Activated T-helper 1 cell treated with Interleukin-2 at 50 U/mL for 16 hours (primary cell): ENCODE measurements at places on chromosomes 11 and 22.
A peak's percentile ranks its signal among the peaks of the same experiment; 100 is the strongest.

GRCh38 chr11:90349731-90350130 lies 126.9 kb upstream of the CHORDC1 start:
- no peak for DNase-seq

GRCh38 chr11:128949791-128950454 lies 7.3 kb upstream of the TP53AIP1 start:
- DNase-seq, result no peak

DNA sequence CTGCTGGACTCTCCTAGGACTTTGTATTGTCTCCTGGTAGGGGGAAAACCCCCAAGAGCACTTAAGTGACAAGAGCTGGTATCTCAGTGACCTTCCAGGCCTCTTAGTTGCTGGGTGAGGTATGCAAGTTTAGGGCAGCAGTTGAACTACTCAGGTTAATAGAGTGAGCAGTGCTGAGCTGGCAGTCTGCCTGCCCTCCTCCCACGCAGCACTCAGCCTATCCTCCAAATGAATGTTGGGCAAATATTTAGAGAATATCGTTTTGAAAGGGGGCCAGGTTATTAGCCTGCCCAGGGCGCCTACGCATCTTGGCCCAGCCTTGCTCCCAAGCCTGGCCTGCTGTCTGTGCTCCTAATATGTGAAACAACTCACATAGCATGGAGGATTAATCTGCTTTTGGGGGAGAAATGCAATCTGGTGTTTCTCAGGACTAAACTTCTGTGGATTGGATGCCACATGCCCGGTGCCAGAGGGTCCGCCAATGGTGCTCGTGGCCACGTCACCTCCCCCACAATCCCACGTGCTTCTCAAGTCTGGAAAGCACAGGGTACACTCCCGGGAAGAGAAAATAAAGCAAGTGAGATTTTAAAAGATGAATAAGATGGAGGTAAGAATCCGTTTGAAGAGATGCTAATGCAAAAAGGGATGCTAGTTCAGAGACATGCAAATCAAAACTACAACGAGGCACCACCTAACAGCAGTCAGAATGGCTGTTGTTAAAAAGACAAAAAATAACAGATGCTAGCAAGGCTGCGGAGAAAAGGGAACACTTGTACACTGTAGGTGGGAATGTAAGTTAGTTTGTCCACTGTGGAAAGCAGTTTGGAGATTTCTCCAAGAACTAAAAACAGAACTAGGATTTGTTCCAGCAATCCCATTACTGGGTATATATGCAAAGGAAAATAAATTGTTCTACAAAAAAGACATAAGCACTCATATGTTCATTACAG lies 67.7 kb downstream of the SPON1 start:
- DNase-seq, result no peak

DNA sequence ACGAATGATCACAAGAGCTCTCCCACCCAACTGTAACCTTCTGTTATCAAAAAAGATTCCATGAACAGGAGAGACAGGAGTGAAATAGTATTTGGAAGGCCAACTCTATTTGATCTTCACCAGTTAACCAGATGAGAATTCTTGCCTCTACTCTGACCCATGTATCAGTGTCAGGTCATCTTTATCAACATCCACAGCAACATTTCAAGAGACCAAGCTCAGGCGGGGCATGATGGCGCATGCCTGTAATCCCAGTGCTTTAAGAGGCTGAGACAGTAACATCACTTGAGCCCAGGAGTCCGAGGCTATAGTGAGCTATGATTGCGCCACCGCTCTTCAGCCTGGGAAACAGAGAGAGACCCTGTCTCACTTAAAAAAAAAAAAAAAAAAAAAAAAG lies 62.3 kb downstream of the GAB2 start:
- DNase-seq, result no peak

DNA sequence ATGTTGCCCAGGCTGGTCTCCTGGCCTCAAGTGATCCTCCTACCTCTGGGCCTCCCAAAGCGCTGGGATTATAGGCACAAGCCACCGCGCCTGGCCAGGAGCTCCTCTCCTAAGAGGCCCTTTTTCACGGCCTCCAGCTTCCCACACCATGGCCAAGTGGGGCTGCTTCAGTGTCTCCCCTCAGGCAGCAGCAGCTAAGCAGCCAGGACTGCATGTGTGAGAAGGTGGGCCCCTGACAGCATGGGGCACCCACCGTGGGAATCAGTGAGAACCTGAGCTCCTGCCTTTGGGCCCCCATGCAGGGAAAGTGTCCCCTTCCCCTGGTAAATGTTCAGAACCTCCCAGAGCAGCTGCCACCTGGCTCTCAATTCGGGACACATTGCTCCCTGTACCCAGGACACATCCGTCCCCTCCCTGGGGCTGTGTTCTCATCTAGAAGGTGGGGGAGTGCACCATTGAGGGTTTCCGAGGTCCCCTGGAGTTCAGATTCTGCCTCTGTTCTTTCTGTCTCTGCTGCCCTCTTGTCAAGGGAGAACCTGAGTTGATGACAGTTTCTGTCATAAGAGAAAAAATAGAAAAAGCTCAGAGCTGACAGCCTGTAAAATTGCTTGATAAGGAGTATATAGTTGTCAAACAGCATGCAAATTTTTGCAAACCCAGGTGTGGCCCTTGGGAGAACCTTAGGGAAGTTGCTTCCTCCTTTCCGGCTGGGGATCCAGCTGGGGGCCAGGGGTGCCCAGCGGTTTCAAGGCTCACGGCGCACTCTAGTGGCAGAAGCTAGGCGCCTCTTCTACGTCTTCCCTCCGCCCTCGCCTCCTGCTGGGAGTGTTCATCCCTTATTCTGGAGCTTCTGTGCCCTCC lies 29.7 kb downstream of the FAM83F start:
- DNase-seq, result peak; percentile 43

DNA sequence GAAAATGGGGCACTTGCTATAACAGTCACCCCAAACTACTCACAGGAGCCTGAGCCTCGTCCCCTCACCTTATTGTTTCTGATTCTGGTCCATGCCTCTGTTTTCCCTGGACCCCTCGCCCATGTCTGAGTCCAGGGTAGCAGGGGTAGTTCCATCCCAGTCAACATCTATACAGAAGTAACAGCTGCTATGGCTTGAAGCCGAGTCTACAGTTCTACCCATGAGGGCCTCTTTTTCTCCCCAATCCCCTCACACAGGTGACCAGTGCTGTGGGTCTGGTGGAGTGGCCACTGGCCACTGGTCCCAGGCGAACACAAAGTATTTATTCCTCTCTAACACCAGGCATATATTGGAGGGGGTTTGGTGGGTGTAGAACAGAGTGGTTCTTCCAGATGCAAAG lies 116.4 kb downstream of the ZNF280B start:
- DNase-seq, result no peak

- no peak for DNase-seq
These were observed 12.2 kb upstream of the DCHS1 start for GRCh38 chr11:6667733-6668374.

DNA sequence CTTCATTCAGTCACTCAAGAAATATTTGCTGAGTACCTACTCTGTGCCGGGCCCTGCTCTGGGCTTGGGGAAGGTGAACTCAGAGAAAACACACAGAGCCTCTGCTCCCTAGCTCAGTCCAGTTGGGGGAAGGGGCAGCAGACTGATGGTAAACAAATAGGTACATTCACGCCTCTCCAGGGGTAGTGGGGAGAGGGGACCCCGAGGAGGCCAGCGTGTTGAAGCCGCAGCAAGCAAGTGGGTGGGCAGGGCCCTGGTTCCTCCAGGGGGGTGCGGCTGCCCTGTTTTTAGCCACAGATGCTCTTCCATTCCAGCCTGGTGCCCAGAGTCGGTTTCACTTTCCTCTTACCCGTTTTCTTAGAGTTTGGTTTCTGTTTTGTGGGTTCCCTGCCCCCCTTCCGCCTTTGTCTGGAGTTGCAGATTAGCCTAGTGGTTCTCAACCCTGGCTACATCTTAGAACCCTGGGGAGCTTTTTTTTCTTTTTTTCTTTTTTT lies 8.7 kb downstream of the DRAP1 start:
- DNase-seq, result peak; percentile 59

GRCh38 chr22:30186510-30186909 lies 60.0 kb downstream of the LIF start:
- no peak for DNase-seq

GRCh38 chr22:46661221-46661851 lies 41.1 kb downstream of the GRAMD4 start:
- peak; percentile 27 for DNase-seq

- DNase-seq, result no peak
These were observed 9.5 kb downstream of the SLC16A8 start for GRCh38 chr22:38074181-38075104.

DNA sequence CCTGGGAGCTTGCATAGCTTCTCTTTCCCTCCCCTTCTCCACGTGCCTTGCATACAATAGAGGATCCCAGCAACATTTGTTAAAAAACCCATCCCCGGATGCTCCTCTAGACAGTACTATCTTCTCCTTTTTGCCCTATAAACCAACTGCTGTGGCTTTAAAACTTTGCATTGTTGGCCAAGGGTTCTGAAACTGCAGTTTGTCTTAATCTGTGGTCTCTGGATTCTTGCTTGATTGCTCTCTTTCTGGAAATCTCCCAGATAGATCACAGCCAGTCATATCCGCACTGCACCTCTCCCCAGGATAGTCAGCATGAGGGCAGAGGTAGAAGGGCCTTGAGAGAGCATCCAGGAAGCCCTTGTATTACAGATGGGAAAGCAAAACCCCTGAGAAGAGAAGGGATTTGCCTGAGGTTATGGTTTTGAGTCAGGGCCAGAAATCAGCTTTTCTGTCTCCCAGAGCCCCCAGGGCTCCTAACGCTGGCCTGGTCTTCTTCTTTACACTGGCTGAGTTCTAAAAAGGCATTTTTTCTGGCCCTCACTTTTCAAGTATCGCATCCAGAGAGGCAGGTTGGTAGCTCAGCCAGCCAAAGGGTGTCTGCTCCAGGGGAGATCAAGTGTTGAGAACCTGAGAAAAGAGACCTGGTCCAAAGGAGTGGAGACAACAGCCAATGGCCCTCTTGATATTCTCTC lies 70.6 kb downstream of the ADM start:
- no peak for DNase-seq

DNA sequence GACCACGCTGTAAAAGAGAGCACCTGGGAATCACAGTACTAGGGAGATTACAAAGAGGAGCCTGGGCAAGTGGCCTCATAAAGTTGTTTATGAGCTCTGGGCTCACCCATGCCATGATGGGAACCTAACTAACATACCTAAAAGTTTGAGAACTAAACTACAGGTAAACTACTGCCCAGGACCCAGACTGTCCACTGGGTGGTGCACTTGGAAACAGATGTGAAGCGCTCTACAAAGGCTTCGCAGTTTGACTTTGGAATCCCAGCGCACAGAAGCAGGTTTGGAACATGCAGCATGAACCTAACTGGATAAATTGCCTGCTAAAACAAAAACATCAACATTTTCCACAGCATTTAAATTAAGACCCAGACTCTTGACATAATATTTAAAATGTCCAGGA lies 418.6 kb downstream of the FAM181B start:
- DNase-seq, result no peak

- DNase-seq, result peak; percentile 50
These were observed 37.7 kb upstream of the GNB1L start for GRCh38 chr22:19892257-19892879.

GRCh38 chr11:69582756-69583467 lies 58.0 kb upstream of the CCND1 start:
- no peak for DNase-seq

- DNase-seq, result no peak
These were observed 60.5 kb downstream of the NAT10 start for GRCh38 chr11:34165786-34166555.

- DNase-seq, result no peak
These were observed 143.4 kb downstream of the CRYBB2 start for GRCh38 chr22:25362883-25363240.

DNA sequence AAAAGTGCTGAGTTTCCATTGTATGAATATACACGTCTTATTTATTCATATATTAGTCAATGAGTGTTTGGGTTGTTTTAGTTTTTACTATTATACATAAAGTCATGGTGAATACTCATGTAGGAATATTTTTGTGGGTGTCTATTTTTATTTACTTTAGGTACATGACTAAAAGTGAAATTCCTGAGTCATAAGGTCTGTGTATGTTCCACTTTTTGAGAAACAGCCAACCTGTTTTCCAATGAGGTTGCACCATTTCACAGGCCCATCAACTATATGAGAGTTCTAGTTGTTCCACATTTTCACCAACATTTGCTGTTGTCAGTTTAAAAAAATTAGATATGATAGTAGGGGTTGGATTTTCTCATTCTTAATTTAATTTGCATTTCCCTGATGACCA lies 6.6 kb upstream of the OR6X1 start:
- DNase-seq, result no peak

- DNase-seq, result no peak
These were observed 4.6 kb downstream of the NLRP6 start for GRCh38 chr11:282630-283360.
